ENCODE measurements at places on chromosomes 16 and 17. TPM values are rescaled to one million over a fixed set of nuclear protein-coding genes. Genes with fewer than 3 reads are reported as not detected.
A peak's percentile ranks its signal among the peaks of the same experiment; 100 is the strongest.

- DNase-seq, result no peak
These were observed 70.6 kb downstream of the DYNLRB2 start for GRCh38 chr16:80611171-80611929.

C1QL1 gene
- 2.0 TPM for total RNA-seq

- no peak for DNase-seq
These were observed 4.5 kb downstream of the SLC26A11 start for GRCh38 chr17:80224683-80225082.

DNA sequence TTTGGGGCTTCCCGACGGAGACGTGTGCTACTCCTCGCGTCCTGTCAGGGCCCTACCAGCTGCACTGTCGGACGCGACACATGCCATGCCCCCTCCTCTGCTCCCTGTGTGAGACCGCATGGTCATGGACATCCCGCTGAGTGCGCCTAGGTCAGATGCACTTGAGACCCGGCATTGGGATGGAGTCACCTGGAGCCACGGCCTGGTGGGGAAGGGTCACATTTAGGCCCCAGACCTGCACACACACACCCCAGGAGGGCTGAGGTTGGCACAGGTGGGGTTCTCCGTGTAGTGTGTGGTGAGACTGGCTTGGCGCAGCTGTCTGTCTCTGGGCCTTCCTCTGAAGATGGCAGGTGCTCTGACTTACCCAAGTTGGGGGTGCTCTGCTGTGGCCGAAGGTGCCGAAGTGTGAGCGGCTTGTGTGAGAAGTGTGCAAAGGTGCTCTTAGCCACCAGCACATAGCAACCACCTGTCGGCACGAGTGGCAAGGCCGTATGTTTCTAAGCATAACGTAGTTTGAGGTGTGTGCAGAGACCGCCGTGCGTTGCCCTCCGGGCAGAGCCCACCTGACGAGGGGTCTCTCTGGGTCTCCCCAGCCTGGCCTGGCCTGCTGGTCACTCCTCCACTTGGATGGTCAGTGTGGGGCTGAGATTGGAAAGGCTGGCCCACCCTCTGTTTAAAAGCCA, 108.6 kb downstream of the BANP start:
- peak; percentile 48 for DNase-seq

FSCN2 gene
- 7.9 TPM for total RNA-seq

DNA sequence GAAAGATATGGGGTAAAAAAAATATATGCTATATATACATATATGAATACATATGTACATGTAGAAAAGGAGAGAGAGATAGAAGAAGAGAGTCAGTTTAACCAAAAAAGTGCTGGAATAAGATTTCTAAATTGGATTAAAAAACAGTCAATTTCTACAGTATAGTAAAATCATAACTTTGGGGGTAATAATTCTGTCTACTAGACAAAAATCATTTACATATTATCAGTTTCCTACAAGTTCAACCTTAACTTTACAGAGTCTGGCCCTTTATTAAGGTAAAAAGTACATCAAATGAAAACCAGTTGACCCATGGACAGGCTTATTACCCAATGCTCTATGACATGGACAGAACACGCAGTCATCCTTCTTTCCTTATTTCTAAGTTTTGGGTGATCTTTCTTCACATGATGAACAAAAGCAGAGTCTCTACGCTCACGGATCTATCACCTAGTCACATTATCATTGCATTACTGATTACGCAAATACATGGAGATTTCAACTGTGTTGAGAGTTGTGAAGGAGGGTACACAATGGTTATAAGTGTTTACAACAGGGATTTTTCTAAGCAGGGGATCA, 63.9 kb upstream of the SMIM36 start:
- DNase-seq, result no peak

GRCh38 chr16:68778551-68779231, 41.6 kb downstream of the CDH1 start:
- DNase-seq, result peak; percentile 88

GRCh38 chr16:27690608-27691007, 140.7 kb downstream of the KATNIP start:
- DNase-seq, result no peak

DNA sequence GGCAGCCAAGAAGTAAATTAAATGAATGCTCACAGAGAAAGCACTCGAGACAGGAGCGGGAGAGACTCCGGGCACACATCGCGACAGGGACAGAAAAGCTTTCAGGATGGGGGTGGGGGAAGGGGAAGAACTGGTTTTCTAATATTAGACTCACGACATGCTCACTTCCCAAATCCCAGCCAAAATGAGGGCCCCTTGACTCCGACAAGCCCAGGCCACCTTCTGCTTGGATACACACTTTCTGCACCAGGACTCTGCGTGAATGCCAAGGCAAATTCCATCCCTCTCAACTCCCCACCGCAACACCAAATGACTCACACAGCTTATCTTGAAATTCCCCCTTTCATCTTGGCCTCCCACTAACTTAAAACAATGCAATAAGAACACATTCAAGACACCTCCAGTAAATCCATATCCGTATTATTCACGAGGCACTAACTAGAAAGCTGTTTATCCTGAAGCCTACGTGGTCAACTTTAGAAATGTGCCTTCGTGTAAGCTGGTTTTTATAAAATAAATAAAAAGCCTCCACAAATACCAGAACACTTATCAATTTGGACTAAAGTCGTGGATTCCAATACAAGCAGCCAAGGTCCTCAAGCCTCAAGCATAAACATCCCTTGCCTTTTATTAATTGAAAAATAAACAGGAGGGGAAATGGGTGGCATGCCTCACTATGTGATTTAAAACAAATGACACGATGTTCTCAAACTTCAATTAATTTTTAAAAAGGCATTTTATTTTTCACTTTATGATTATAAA, 46.1 kb downstream of the NXN start:
- DNase-seq, result no peak

- no peak for DNase-seq
These were observed 27.7 kb upstream of the GPRC5C start for GRCh38 chr17:74404218-74404617.

DNA sequence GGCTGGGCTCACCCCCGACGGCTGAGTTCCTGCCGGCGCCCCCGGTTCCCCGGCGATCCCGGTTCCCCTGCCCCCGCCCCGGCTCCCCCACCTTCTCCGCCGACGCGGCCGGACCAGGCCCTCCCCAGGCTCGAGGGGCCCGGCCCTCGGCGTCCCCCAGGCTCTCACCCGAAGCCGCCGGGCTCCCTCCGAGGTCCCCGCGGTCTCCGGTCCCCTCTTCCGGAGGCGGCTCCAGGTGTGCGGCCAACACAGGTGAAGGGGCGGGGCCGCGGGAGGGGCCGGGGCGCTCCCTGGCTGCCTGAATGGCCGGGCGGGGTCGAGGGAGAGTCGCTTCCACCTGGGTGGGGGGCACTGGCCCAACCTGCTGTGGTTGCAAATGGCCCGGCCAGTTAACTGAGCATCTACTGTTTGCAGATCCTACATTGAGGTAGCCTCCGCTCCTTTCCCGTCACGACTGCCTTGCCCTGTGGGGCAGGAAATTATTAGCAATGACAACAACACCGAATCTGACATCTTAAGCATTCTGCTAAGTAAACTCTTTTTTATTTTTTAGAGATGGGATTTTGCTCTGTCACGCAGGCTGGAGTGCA, at the start of gene BICDL2:
TSS of gene BICDL2 (minus strand) at position 219 of the 590 bp plus-strand sequence. CDS start 1,448 bp downstream, outside the sequence.
- peak; percentile 77 for DNase-seq

PTRH2 gene
- total RNA-seq, result 7.2 TPM

MPO gene
- 0.09 TPM for total RNA-seq

CLEC18A gene
- total RNA-seq, result 0.32 TPM

GRCh38 chr17:34644941-34645550, 65.7 kb downstream of the TMEM132E start:
- DNase-seq, result no peak

DNA sequence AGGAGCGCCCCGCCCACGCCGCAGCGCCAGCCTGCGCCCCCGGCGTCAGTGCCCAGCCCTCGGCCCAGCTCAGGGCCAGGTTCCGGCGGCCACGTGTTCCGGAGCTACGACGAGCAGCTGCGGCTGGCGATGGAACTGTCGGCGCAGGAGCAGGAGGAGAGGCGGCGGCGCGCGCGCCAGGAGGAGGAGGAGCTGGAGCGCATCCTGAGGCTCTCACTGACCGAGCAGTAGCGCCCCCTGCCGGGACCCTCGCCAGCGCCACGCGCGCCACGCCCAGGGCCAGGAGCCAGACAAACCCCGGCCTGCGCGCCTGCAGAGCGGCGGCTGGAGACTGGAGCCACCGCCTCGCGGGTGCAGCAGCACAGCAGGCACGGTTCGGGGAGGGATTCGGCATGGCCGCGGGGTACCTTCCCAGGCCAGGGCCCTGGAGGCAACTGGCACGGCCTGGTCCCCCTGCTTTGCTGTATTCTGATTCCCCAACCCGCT, 9.3 kb downstream of the CORO6 start:
- DNase-seq, result peak; percentile 93

GRCh38 chr16:57481421-57481820, 4.9 kb downstream of the DOK4 start:
- no peak for DNase-seq

DNA sequence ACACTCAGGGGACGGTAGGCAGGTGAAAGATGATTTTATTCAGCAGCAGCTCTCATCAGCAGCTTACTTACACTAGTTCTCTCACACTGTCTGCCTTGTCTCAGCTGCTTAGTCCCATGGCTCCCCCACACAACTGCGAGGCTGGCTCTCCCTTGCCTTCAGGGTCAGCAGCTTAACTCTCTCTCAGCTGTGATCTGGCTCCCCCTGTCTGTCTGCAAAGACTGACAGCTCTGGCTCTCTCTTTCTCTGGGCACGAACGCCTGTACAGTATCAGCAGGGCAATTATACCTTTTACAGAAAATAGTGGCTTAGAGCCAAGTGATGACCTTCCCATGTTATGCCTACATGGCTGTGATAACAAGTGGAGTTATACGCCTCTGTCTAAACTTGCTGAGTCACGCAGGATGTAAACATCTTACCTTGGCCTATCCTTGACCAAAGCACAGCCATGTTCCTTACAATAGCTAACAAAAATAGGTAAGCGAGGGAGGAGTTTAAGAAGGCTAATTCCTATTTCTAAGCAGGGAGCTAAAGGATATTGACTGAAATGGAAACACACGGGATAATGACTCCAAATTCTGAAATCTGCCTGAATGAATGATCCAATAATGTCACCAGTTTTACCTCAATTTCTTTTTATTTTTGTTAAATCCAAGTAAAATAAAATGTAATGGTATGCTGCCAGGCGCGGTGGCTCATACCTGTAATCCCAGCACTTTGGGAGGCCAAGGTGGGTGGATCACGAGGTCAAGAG, 1.1 kb upstream of the NDUFAB1 start:
- no peak for DNase-seq

CACNA1H gene
- 2.5 TPM for total RNA-seq

ZNF263 gene
- total RNA-seq, result 9.2 TPM

GRCh38 chr16:85379041-85380001, 233.8 kb upstream of the GSE1 start:
- no peak for DNase-seq

DNA sequence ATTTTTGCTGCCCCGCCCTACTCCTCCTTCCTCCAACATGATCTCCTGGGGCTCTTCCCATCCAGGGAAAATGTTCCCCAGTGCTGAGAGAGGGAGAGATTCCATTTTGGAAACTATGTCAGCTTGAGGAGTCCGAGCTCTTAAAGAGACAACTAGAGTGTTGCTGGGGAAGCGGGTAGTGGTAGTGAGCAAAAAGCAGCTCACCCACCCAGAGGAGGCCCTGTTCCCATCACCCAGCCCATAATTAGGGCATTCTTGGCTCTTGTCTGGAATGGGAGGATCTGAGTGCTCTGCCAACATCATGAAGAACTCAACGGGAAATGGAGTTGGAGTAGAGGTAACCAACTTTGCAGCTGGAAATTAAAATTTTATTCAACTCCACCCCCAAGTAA, 9.1 kb upstream of the MSL1 start:
- no peak for DNase-seq

GRCh38 chr16:14331020-14331419, 259.9 kb downstream of the MRTFB start:
- DNase-seq, result no peak

FBXO39 gene
- total RNA-seq, result not detected

DNA sequence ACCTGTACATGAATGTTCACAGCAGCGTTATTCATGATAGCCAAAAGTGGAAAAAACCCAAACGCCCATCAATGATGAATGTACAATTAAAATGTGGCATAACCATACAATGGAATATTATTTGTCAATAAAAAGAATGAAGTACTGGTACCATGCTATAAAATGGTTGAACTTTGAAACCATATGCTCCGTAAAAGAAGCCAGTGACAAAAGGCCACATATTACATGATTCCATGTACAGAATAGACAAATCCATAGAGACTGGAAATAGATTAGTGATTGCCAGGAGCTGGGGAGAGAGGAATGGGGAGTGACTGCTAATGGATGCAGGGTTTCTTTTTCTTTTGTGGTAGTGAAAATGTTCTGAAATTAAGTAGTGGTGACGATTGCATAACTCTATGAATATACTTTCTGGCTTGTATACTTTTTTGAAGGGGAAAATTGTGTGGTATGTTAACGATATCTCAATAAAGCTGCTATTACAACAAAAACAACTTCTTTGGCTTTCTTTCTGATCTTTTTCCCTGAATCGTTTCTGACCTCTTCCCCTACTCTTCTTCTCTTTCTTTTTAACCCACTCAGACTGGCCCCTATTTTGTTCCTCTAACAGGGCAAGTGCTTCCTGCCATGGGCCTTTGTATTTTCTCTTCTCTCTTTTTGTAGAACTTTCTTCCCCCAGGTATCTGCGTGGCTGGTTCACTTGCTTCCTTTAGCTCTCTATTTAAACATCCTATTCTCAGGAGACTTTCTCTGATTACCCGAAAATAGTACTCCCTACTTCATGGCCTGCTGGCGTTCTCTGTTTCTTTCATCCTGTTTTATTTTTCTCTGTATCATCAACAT, 67.9 kb downstream of the FTO start:
- DNase-seq, result no peak

TMEM114 gene
- total RNA-seq, result not detected

DNA sequence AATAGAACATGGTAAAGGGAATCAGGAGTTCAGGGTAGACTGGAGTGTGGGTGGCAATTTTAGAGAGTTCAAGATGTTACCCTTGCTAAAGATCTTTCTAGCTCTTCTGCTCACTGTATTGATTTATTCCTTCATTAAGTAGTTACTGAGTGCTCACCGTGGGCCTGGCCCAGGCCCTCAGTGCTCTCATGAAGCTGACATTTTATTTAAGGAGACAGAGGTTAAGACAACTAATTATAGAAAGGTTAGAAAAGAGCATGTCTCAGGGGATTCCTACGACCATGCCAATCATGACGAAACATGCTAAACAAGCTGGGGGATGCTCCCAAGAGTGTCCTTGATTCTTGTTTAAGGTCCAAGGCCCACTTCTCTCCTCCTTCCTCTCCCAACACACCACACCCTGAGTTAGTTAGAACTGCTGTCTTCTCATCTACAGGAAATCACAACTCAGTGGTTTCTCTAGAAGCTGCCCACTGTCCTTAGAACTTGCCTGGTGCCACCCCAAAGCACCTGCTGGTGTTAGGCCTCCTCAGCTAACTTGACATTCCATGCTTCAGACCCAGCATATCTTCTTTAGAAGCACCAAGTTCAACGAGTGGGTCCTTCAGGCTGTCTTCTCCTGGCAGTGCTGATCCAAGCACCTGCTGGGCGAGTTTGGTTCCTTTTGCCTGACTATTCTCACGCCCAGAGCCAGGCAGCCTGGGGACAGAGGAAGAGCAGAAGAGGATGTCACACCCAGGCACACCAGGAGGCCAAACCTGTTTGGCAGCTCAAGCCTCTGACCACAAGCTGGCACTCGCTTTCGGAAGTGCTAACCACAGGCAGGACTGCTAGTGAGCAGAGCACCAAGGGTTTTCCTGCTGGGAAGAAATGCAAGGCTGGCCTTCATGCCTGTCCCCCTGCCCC, 79.0 kb downstream of the GAS7 start:
- DNase-seq, result peak; percentile 66

VASN gene
- total RNA-seq, result 3.1 TPM

Measured in pancreas (tissue), 10 donors.